GM03348 (cell line): ENCODE measurements at places on chromosomes 13 and 19.

DNA sequence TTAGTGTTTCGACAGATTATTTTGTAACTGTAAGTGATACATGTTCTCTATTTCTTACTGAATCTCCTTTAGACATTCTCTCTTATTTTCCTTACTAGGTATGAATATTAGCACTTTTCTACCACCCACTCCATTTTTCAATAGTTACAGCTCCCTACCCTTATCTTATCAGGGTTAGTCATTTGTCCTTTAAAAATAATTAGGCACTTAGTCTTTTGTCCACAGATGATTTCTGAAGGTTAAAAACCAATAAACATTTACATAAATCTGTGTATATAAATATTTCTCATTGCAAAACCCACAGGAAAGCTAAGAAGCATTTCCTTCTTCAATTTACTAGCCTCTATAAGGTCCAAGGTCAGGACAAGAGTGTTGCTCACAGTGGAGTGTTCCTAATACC lies 624.1 kb upstream of the MIR17HG start:
- no peak for DNase-seq

GRCh38 chr19:38870612-38871011 lies 7.5 kb downstream of the RINL start:
- DNase-seq = no peak

- no peak for DNase-seq
These were observed 49.0 kb downstream of the TNFRSF19 start for GRCh38 chr13:23619068-23619855.

DNA sequence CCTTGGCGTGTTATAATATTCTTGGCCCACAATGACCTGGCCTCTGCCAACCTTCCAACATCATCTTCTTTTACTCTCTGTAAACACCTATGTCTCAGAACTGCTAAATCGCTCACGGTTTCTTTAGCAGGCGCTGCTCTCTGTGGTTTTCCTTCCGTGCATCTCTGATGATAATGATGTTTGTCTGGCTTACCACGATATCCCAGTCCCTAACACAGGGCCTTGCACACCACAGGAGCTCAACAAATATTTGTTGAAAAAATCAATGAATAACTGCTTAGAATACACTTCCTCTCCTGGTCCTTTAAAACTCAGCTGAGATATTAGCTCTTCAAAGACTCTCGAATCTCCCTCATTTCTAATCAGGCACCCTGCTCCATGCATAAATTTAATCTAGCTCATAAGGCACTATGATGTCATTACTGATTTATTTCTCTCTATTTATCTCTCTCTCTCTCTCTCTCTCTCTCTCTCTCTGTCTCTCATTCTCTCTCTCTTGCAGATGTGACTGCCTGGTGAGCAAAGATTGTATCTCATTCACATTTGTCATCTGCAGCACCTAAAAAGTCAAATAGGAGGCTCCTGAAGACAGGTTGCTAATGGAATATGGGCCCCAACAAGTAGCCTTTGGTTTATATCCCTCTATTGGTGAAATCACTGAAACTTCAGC lies 206.4 kb downstream of the NHLRC3 start:
- DNase-seq = no peak

DNA sequence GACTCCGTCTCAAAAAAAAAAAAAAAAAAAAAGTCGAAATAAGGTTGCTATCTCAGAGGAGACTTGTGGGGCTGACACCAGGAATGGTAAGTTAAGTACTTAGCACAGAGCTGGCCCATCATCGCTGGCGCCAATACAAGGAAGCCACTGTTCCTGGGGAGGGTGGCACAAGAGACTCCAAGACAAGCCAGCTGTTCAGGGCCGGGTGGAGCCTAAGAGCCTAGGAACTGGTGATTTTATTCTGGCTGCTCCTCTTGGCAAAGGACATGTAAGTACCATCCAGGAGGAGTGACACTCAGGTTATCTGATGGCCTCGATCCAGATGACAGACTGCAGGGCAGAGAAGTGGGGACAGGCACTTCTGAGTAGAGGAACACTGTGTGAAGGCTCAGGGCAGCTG lies 3.8 kb downstream of the ELOF1 start:
- no peak for DNase-seq

- DNase-seq = no peak
These were observed 365.1 kb downstream of the DNAJC15 start for GRCh38 chr13:43388282-43389034.

GRCh38 chr13:50277127-50277526 lies 261.9 kb downstream of the KCNRG start:
- no peak for DNase-seq

GRCh38 chr19:43777163-43777695 lies 3.5 kb downstream of the KCNN4 start:
- DNase-seq = peak; percentile 38

- no peak for DNase-seq
These were observed 497.0 kb downstream of the FOXO1 start for GRCh38 chr13:40169476-40169875.

DNA sequence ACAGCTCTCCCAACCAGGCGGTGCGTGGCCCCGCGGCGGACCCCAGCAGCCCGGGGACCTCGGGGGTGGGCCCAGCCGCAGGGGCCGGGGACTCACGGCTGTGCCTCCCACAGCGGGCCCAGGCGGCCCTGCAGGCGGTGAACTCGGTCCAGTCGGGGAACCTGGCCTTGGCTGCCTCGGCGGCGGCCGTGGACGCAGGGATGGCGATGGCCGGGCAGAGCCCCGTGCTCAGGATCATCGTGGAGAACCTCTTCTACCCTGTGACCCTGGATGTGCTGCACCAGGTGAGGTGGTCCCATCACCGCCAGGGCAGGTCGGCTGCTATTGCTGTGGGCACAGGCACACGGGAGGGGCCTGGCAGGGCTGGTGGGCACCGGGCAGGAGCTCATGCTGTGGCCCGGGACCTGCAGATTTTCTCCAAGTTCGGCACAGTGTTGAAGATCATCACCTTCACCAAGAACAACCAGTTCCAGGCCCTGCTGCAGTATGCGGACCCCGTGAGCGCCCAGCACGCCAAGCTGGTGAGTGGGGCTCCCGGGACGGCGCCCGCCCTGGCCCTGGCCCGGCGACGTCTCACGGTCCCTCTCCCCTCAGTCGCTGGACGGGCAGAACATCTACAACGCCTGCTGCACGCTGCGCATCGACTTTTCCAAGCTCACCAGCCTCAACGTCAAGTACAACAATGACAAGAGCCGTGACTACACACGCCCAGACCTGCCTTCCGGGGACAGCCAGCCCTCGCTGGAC lies 7.3 kb downstream of the PTBP1 start:
- DNase-seq = no peak

DNA sequence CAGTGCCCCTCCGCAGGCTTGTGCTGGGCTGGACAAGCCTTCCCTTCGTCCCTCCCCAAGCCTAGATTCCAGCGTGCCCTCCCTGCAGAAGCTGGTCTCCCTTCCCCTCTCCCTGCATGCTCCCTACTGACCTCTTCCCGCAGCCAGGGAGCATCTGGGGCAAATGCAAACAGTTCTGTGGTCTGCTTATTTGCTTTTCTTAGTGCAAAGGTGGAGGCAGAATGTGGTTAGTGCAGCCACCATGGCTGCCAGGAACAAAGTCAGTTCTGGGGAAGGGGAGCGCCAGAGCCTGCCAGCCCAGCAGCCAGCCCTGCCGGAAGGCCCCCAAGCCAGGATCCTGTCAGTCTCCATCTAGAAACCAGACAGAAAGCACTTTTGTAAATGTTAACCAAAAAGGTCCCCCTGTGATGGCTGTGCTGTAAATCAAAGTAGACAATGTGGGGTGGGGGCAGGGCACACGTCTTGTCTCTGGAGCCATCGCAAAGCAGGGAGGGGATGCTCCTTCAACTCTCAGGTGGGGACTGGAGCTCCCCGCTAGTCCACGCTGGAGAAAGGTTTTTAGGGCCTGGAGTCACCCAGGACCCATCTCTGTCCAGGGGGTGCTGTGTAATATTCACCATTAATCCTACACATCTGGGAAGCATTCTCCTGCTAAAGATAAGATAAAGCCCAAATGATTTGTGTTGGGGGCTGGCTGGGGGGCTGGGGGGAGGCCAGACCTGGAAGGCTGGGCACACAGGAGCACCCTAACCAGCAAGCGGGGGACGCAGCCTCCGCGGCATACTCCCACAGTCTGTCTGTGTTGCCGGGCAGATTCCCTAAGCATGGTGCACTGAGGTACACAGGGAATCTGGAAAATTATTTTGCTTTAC lies 30.9 kb downstream of the SERP2 start:
- no peak for DNase-seq

DNA sequence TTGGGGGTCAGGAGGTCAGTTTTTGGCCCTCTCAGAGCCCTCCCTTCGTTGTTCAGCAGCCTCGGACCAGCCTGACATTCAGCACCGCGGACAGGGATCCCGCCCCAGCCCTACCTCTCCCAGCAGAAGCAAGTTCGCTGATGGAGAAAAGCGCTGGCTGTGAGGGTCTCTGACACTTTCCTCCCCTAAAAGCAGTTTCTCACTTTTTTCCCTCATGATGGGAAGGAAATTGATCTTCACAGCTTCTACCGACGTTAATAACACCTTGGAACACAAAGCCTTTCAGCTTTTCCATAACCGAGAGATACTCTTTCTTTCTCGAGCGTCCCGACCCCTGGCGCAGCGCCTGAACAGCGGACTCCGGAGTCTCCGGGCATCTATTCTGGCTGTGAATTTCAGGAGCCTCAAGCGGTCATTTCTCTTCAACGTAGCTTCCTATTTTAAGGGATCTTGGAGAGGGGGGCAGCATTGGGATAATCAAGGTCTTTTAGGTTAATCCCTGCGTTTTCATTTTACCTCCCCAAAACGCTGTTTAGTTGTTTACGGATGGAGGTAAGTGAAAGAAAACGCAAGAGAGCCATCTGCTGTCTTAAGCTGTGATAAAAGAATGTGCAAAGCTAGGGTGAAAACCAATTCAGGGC lies 467.2 kb downstream of the ITGBL1 start:
- peak; percentile 48 for DNase-seq

GRCh38 chr13:44833139-44833538 lies 156.1 kb downstream of the NUFIP1 start:
- no peak for DNase-seq

- peak; percentile 83 for DNase-seq
These were observed 54.0 kb upstream of the IRS2 start for GRCh38 chr13:109840201-109840892.

- DNase-seq = no peak
These were observed 7.0 kb upstream of the MAP3K10 start for GRCh38 chr19:40184273-40184672.

- no peak for DNase-seq
These were observed 298 bp upstream of the FAM98C start for GRCh38 chr19:38402623-38402966.

- no peak for DNase-seq
These were observed 2.7 kb upstream of the CCDC97 start for GRCh38 chr19:41307090-41307875.

DNA sequence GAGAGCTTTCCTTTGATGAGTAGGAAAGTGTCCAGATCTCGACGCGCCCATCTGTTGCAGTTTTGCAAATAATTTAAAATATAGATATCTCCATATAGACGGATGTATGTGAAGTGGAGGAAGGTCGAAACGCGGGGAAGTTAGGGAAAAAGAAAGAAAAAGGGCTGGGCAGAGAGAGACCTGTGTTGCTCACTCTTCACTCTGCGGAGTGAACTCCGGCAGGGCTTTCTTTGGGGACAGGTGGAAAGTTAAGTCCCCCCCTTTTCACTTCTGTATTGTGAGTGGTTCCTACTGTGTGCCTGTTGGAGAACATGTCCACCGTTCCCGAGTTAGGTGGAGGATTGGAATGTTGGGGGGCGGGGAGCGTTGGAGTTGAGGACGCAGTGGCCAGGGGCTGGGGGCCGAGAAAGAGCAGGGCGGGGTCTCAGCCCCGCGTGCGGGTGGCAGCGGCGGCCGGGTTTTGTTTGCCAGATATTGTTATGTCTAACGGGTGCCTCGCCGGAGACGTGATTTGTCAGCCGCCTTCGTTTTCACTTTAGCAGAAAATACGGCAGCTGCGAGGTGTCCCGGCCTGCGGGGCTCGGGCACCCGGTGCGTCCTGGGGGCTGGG lies 145.1 kb upstream of the ZNF536 start:
- no peak for DNase-seq

- DNase-seq = peak; percentile 20
These were observed 7.9 kb upstream of the ELL start for GRCh38 chr19:18529782-18530181.

GRCh38 chr13:20633802-20634201 lies 66.8 kb downstream of the IFT88 start:
- no peak for DNase-seq

- no peak for DNase-seq
These were observed 66.5 kb downstream of the SERP2 start for GRCh38 chr13:44440046-44440608.

DNA sequence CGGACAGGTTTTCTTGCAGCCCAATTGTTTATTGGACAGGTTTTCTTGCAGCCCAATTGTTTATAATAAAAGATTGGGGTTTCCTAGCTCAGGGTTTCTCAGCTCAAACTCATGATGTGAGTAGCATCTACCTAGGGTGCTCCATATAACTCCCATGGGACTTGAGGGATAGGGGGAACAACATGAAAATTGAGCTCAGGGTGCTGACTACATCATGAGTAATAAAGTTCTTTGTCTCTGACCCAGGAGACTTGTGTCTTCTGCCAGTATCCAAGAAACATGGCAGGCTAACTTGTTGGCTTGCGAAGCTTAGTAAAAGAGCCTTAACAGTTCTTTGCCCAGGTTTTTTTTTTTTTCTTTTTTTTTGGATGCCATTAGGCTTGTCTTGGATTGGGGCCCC lies 59.2 kb upstream of the MYCBP2 start:
- DNase-seq = no peak

- DNase-seq = no peak
These were observed 31.1 kb downstream of the CAB39L start for GRCh38 chr13:49412749-49413148.

DNA sequence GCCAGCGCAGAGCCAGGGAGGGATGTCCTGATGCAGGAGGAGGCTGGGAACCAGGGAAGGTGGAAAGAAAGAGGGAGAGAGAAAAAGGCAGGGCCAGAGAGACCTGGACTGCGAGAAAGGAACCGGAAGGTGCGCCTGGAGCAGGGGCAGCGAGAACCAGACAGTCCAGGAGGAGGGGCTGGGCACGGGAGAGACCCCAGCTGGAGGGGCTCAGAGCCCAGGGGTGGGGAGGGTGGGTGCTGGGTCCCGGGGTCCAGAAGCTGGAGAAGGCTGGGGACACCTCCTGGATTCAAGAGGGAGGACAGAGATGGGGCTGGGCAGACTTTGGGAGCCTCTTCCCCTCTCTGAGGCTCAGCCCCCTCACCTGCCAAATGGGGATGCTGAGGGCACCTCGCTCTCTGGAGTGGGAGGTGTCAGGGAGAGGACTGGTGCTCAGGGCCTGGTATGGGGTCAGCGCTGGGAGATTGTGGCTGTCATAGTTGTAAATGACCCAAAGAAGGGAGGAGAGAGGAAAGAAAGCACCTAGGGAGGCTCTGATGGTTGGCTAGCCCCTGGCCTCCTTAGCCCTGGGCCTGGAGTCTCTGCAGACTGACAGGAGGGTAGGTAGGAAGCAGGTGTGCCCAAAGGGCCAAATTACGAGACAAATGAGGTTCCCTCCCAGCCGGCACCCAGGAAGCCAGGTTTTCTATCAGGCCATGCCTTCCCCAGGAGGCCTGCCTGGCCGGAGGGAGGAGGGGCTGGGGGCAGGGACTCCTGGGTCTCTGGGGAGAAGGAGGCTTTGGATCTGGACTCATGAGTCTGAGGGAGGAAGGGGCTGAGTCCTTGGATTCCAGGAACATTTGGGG lies 1.3 kb upstream of the SPACA6 start:
- DNase-seq = no peak

GRCh38 chr19:57719424-57719823 lies 8.0 kb downstream of the ZNF671 start:
- DNase-seq = no peak
